ENCODE measurements at places on chromosomes 5 and 9.

DNA sequence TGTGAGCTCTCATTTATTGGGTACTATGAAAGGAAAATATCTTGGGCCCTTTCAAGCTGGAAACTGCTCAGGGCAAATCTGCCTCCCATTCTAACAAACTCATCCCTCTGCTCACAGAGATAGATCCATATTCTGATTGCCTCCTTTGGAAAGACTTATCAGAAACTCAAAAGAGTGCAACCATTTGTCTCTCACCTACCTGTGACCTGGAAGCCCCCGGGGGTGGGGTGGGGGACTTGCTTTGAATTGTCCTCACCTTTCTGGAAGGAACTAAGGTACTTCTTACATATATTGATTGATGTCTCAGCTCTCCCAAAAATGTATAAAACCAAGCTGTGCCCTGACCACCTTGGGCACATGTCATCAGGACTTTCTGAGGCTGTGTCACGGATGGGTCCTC lies 125.3 kb downstream of the ATP10B start:
- DNase-seq, result no peak

- DNase-seq, result no peak
These were observed 6.3 kb downstream of the SHB start for GRCh38 chr9:38062498-38063362.

GRCh38 chr5:67029481-67029880 lies 167.1 kb downstream of the CD180 start:
- no peak for DNase-seq

- no peak for DNase-seq
These were observed 12.8 kb upstream of the SRP19 start for GRCh38 chr5:112848116-112848811.
